Effector CD8-positive, alpha-beta T cell (primary cell): ENCODE measurements at places on chromosomes 4 and X.
A peak's percentile ranks its signal among the peaks of the same experiment; 100 is the strongest.

DNA sequence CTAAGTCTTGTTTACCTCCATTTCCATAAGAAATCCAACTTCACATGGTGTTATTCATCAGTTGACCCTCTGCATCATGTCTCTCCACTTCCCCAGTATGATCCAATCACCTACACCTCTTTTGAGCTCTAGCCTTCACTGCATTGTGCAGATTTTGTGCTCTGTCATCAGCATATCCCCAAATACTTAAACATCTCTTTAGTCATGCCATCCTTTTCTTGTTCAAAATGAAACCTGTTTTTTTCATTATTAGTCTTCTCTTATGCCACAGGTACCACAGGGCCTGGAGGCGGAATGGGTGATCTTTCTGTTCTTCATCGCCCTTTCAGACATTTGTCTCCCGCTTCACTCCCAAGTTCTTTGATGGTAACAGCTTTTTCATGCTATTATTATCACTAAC lies 382.7 kb upstream of the GALNTL6 start:
- DNase-seq, result no peak

DNA sequence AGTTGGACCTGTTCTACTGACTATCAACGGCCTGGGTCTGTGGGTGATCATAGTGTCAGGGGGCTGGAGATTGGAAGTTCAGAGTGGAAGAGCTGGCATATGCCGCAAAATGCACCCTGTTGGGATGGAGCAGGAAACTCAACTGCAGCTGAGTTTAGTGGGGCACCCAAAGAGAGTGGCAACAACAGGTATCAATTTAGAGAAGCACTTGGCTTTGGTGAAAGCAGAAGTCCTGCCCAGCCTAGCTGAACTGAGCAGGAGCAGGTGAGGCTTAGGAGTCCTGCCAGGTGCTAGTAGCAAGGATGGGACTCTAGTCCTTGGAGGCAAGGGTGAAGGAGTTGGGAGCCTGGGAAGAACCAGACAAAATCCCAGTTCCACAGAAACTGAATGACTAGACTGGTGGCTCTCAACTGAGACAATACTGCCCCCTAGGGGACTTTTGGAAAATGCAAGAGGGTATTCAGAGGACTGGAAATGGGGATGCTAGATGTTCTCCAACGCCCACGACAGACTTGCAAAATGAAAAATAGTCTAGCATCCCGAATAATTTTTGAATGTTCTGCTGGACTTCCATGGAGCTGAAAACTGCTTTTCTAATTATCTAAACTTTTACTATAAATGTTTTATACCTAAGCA lies 49.4 kb downstream of the RTL9 start:
- DNase-seq, result peak; percentile 9

GRCh38 chr4:6180841-6181631 lies 19.3 kb downstream of the JAKMIP1 start:
- no peak for DNase-seq

DNA sequence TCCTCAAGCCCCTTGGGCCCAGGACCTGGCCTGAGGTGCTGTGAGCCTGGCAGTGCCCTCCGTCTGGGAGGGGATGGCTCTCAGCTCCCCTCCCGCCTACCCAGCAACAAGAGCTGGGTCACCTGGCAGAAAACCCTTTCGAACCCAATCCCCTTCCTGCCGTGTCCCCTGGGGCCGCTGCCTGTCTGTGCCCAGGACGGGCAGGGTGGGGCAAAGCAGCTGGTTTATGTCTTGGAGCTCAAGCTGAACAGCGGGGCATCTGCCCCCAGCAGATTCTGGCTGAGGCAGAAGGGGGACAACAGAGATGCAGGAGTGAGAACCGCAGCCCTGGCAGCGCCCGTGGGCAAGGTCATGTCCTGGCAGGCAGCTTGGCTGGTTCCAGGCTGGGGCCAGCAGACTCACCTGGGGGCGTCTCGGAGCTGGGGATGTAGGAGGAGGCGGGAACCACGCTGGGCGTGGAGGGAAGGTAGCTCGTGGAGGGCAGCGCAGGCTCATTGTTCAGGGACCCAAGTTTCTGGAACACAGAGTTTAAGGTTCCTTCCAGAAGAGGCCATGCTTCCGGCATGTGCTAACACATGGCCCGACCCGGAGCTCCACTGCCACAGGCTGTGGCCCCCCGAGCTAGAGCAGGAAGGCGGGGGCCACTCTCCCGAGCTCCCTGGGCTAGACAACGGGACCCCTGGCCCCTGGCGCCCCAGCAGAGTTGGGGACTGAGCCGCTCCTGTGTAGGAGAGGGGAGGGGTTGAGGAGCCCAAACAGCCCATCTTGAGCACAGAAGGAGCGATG lies 24.2 kb downstream of the NELFA start:
- DNase-seq, result no peak

- DNase-seq, result no peak
Measured at GRCh38 chrX:26574234-26574633, 358.3 kb downstream of the MAGEB5 start.

DNA sequence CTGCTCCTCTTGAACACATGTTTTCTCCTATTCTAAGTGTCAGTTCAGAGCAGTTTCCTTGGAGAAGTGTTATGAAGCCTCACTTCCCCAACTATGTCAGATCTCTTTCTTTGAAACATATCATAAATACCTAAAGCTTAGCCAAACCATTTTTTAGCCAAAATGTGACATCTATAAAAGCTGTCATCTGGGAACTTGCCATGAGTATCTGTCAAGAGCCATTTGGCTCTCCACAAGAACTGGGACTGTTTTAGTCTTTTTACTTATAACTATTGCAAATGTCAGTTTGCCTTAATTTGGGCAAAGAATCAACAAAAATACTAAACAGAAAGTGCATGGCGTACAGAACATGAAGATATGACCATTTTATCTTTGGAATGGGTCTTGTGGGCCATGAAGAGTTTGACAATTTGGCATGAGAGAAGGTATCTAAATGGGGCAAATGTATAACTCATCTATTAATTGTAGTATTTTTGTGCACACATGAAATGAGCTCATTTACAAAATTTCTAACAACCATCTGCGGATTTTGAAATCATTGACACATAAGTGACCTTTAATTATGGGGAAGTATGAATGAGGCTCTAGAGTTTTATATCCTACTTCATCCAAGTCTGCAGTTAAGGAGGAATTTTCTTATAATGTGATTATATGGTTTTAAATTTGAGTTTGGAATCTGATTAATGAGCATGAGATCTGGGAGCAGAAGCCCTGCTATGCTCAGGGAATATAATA lies 129.1 kb upstream of the PACRGL start:
- no peak for DNase-seq

- no peak for DNase-seq
Measured at GRCh38 chr4:134560728-134561127, 359.1 kb upstream of the PABPC4L start.
